ENCODE measurements at places on chromosomes 4 and X. TPM values are rescaled to one million over a fixed set of nuclear protein-coding genes. Genes with fewer than 3 reads are reported as not detected.

CEP44 gene
- 13.5 TPM for total RNA-seq

PDZD4 gene
- total RNA-seq, result 0.26 TPM

EFNB1 gene
- 43.4 TPM for total RNA-seq

CLTRN gene
- total RNA-seq, result 0.26 TPM

S100P gene
- not detected for total RNA-seq

RIPPLY1 gene
- not detected for total RNA-seq

HDAC6 gene
- 31.3 TPM for total RNA-seq

FGA gene
- total RNA-seq, result not detected

PNMA5 gene
- not detected for total RNA-seq

ADH7 gene
- not detected for total RNA-seq

NSD2 gene
- total RNA-seq, result 68.4 TPM

NEUROG2 gene
- total RNA-seq, result not detected

GPR119 gene
- total RNA-seq, result not detected

RADX gene
- total RNA-seq, result 1.7 TPM

SPP1 gene
- total RNA-seq, result 0.26 TPM

EIF1AX gene
- total RNA-seq, result 21.8 TPM

TMSB15A gene
- 3.6 TPM for total RNA-seq

PNMA6F gene
- not detected for total RNA-seq

MAGEA9B gene
- total RNA-seq, result not detected

ANK2 gene
- total RNA-seq, result 95.1 TPM

SUPT20HL2 gene
- not detected for total RNA-seq

THAP6 gene
- total RNA-seq, result 18.8 TPM

FOXR2 gene
- not detected for total RNA-seq

MAGEA8 gene
- total RNA-seq, result not detected

MAGEB10 gene
- not detected for total RNA-seq

RENBP gene
- 5.4 TPM for total RNA-seq

Measured in fibroblast of lung (primary cell).